Activated T-cell treated with anti-CD3 and anti-CD28 coated beads for 4 hours (primary cell): ENCODE measurements at places on chromosomes 2 and 18.

- DNase-seq = no peak
These were observed 13.7 kb downstream of the ANKRD23 start for GRCh38 chr2:96830044-96830562.

GRCh38 chr2:168751104-168751740 is 51.2 kb upstream of the NOSTRIN start:
- DNase-seq = no peak

DNA sequence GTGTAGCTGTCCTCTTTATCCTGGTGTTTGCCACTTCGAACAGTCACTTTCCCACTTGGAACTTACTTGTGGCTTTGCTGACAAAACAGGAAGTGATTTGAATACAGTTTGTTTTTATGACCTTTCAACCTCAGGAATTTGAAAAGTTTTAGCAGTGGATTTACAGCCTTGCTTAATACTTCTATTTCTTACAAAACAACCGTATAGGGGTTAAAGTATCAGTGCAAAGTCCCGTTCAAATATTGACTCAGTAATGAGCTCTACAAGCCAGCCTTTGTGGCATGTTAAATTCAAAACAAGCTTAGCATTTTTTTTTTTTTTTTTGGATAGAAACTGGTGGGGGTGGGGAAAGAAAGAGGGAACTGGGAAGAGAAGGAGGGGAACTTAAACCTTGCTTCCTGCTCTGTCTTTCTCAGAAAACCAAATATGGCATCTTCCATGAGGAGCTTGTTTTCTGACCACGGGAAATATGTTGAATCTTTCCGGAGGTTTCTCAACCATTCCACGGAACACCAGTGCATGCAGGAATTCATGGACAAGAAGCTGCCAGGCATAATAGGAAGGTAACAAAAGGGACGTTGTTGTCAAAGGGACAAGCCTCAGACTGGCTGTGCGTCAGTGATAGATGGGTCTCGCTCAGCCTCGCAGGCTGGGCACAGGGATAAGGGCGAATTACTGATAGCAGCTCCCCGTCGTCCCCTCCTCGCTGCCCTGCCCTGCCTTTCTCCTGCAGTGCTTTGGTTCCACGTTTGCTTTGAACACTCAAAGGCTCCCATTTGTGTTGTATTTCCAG is at the start of gene HNMT:
TSS of gene HNMT (plus strand) at position 408 of the 793 bp plus-strand sequence. CDS start at position 427, 19 bp downstream.
- DNase-seq = no peak

GRCh38 chr18:76161983-76162382 is 333.1 kb downstream of the ZNF516 start:
- DNase-seq = no peak

- DNase-seq = no peak
These were observed 377.2 kb downstream of the CNTNAP5 start for GRCh38 chr2:124402274-124402673.

- no peak for DNase-seq
These were observed 23.5 kb downstream of the SRSF7 start for GRCh38 chr2:38727661-38728060.

GRCh38 chr18:76977684-76978232 is 154.8 kb downstream of the MBP start:
- no peak for DNase-seq

DNA sequence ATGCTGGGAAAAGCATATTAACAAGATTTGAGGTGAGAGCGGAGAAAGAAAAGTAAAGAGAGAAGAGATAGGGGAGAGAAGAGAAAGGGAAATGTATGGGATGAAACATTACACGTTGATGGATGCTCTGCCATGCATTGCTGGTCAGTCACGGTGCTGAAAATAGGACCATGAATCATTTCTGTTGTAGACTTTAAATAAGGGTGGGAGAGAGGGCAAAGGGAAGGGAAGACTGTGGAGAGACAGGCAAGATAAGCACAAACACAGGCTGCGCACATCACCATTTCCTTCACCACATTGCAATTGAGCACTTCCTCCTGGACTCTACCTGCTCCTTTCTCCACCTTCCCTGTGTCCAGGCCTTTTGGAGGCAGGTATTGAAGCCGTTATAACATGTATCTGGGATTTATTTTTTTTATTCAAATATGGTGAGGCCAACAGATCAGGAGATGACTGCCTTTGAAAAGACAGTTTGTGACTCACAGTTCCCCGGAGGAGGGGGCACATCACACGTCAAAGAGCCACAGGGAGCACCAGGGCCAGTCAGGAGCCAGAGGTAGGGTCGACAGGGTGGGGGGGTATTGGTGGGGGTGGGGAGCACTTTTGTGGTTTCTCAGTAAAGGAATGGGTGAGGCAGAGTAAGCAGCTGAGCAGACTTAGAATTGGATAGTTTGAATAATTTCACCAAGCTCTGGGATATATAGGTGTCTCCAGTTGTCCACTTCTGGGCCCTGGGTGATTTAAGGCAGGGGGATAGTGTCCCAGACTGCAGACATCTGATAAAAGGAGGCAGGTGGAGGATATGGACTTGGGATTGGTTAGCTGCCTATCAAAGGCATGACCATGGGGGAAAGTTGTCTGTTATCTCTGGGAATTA is 372.8 kb upstream of the ST6GAL2 start:
- no peak for DNase-seq

GRCh38 chr2:115796078-115796477 is 1353.6 kb downstream of the DPP10 start:
- DNase-seq = no peak

- no peak for DNase-seq
These were observed 17.6 kb upstream of the KIF1A start for GRCh38 chr2:240837621-240838020.

GRCh38 chr18:32380559-32380958 is 90.1 kb downstream of the GAREM1 start:
- no peak for DNase-seq

DNA sequence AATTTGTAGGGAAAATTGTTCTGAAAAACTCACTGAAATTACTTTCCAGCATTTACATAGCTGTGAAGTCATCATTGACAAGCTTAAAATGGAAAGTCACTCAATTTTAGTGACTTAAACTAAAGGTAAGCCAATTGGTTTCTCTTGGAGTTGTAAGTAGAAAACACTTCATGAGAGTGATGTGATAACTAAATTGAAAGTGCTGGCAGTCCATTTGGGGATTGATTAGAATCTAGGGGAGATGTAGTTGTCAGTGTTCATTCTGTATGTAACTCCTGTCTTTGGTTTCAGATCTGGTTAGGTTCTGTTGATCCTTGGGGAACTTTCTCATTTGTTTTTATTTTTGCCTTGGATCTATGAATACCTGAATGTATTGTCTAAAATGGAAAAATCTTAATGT is 53.8 kb downstream of the COX7A2L start:
- DNase-seq = no peak

DNA sequence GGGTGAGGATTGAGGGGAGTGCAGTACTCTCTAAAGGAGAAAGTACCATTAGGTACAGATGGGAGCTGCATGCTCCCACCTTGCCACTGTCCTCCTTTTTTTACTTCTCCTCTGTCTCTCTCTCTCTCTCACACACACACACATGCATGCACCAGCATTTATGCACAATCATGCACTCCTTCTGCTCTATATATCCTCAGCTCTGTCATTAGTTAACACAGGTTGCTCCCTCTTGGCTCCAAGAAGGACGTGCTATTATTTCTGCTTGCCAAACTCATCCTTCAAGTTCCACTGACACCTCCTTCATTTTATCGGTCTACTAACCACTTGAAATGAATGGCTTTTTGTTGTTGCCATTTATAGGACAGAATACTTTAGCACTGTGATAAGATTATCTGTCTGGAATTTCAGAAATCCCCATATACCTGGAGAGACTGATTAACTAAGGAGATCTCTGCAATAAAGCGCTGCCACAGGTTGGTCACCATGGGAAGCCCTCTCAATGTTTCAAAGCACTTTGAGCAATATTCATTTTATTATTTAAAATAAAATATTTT is 178.5 kb upstream of the TRIB2 start:
- DNase-seq = no peak

DNA sequence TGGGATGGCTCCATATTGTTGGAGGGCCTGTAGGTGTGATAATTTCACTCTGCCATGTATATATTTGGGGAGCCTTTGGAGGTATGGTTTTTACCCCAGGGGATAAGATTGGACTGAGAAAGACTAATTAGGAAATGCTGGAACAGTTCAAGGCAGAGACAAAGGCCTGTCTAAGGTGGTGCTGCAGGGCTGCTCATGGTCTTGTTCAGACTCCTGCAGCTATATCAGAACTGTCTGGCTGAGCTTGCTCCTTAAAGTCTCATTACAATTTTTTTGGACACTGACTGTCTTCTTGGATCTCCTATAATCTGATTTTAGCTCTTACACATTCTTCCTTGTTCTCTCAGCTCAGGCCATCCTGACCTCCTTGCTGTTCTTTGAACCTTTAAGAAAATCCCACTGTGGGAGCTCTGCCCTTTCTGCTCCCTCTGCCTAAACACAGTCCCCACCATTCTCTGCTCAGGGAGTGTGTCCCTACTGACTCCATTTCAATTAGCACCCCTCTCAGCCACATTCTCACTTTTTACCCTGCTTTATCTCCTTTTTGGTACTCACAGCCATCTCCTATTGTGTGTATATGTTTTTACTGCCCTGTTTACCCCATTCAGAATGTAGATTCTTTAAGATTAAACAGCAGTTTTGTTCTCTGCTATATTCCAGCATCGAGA is 468.7 kb upstream of the FANCL start:
- DNase-seq = no peak

GRCh38 chr2:203659331-203660049 is 46.9 kb upstream of the CD28 start:
- no peak for DNase-seq

GRCh38 chr2:140338795-140339194 is 1558.6 kb upstream of the NXPH2 start:
- no peak for DNase-seq

DNA sequence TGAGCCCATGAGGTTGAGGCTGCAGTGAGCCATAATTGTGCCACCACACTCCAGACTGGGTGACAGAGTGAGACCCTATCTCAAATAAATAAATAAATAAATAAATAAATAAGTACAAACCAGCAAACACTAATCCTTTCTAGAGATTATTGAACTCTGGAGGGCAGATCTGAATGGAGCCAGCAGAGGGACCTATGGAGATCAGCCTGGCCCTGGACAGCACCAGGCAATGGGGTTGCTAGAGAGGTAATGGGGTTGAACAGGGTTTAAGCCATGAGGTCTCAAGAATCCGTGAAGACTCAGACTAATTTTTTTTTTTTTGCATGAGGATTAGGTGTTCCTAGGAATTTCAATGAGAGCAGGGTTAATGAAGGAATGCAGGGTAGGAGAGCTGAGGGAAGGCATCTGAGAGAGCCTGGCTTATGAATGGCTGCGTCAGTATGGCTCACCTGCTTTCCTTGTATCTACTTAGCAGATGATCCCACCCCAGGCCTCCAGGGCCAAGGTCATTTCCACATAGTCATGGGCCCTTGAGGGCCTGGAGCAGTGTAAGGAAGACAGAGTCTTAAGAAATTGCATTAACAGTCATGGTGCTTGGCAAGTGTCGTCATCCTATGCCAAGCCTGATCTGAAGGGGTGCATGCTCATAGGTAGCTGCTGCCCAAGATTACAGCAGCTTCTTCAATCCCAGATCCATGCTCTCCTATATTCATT is 34.6 kb upstream of the IL37 start:
- no peak for DNase-seq

DNA sequence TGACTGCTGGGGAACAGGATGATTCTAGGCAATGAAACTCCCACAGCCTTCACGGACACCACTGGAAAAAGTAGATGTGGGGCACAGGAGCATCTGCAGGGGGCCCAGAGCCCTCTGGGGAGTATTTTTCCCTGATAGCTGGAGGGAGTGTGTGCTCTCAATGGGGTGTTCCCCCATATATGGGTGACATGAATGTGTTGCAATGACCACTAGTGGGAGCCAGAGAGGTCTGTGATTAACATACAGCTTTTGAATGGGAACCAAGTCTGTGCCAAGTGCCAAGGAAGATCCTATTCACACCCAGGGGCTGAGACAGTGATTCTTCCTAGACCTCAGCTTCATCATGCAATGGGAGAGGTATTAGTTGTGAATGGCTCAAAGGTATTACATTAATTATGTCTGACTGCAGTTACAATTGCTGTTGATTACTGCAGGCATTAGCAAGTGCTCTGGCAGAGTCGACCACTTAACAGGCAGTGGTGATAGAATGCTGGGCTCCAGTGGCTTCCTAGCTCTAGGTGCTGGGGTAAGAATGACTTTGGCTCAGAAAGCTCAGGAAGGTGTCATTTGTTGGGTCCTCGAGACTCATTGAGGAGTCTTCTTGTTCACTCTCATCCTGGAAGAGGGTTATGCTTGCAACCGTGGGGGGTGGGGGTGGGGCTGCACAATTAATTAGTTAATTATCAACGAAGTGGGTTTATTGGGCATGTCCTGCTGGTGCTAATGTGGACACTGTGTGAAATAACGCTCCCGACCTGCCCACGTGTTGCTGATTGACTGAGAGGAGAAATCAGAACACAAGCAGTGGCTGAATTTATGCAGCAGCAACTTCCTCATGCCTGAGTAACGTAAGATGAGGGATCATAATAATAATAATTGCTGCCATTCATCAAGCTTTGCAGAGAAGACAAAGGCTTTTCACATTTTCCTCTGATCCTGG is 194.1 kb downstream of the CLIP4 start:
- peak; percentile 14 for DNase-seq

DNA sequence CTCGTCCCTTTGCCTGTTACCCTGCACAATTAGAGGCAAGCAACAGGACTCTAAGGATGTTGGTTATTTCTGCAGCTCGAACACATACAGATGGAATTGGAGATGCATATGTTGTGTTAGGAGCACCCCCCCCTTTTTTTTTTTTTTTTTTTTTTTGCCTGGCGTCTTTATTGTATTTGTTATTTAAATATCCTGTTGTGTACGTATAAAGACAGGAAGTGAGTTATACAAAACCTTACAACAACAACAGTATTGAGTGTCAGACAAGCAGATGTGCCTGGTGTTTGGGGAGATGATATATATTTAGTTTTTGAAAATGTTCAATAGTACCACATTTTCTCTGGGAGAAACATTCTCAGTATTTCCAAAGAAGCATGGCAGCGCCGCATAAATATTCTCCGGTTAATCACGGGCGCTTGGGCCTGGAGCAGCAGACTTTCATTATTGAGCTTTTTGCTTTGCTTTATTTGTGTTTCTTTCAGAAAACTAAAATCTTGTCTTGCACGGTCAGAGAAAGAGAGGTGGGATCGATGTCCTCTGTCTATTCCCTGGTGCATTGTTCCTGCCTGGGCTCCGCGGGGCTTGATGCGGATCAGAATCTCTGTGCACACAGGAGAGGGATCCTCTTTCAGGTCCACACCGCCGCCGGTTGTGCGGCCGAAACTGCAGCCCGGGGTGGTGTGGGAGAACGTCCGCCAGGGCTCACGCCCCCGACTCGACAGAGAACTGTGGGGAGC is 23.2 kb upstream of the ZNF516 start:
- no peak for DNase-seq

GRCh38 chr2:75288760-75289159 is 89.4 kb upstream of the TACR1 start:
- no peak for DNase-seq

GRCh38 chr18:32258558-32259204 is 68.8 kb downstream of the MEP1B start:
- no peak for DNase-seq

GRCh38 chr2:54397426-54397825 is 58.7 kb upstream of the SPTBN1 start:
- DNase-seq = no peak

GRCh38 chr2:54524226-54524991 is 68.3 kb downstream of the SPTBN1 start:
- no peak for DNase-seq

- DNase-seq = no peak
These were observed 1132.2 kb downstream of the DPP10 start for GRCh38 chr2:115574667-115575066.

- no peak for DNase-seq
These were observed 164.9 kb upstream of the SALL3 start for GRCh38 chr18:78814766-78815165.
